ENCODE measurements at places on chromosomes 5 and 9.

DNA sequence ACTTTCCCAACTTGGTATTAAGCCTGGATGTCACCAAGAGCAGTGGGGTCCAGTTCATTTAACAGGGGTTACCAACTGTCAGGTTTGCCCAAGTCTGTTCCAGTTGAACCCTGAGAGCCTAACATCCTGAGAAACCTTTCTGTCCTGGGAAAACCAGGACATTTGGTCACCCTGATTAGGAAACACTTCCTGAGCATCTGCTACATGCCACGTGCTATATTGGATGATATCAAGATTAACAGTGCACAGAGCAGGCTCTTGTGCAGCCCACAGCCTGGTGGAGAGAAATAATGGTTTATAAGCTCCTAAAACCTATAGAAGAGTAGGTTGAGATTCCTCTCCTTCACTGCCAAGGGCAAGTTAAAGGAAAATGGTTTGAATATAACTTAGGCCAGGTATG lies 102.9 kb upstream of the RAD23B start:
- DNase-seq: no peak

- no peak for DNase-seq
Measured at GRCh38 chr5:57324861-57325260, 151.0 kb downstream of the GPBP1 start.

GRCh38 chr5:18152671-18153070 lies 518.4 kb downstream of the TAF11L14 start:
- no peak for DNase-seq

DNA sequence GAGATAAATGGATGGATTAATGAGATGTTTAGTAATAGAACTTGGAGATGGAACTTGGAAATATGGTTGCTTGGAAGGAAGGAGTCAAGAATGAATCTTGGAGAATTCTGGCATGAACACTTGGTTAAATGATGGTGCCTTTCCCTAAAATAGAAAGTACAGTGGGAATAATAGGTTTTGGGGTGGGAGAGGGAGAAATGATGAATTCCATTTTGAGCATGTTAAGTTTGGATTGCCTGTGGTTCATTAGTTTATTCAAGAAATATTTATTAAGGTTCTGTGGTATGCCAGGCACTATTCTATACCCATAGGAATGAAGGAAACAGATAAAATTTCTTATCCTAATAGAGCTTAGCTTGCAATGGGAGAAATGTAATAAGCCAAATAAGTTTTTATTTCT lies 58.4 kb downstream of the PBX3 start:
- no peak for DNase-seq

GRCh38 chr5:38872826-38873225 lies 27.0 kb downstream of the OSMR start:
- DNase-seq: no peak

GRCh38 chr9:97905228-97905627 lies 17.1 kb downstream of the TRMO start:
- peak; percentile 50 for DNase-seq

DNA sequence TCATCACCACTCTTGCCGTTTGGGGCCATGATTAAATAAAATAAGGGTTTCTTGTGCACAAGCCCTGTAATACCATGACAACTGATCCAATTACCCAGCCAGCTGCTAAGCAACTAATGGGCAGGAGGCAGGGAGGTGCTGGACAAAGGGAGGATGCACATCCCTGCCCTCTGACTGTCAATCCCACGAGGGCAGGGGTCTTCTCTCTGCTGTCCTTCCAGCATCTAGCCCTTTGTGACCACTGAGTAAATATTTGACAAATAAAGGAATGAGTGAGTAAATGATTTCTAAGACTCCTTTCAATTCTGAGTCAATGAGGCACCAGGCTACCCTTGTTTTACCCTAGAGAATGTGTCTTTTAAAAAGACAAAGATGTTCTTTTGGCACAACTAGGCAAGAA lies 247.1 kb downstream of the SYK start:
- no peak for DNase-seq

Measured in effector CD4-positive, alpha-beta T cell (primary cell).